ENCODE measurements at places on chromosomes 3 and 15.

- no peak for DNase-seq
Measured at GRCh38 chr3:195207731-195208130, 63.2 kb downstream of the XXYLT1 start.

DNA sequence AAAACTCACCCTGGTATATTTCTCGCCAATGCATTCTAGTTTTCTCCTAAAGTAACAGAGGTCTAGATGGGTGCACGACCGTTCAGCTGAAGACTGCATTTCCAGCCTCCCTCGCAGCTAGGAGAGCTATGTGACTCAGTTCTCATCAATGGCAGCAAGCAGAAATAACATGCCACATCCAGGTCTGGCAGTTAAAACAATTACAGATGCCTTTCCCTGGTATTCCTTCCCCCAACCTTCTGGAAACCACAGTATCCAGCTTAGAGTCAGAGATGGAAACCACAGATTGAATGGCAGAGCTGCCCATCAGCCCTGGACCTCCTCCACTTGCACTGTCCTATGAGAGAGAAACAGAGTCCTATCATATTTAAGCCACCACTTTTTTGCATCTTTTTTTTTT, 4.8 kb downstream of the HAPLN3 start:
- DNase-seq: no peak

- no peak for DNase-seq
Measured at GRCh38 chr3:165640970-165641369, 196.3 kb downstream of the BCHE start.

DNA sequence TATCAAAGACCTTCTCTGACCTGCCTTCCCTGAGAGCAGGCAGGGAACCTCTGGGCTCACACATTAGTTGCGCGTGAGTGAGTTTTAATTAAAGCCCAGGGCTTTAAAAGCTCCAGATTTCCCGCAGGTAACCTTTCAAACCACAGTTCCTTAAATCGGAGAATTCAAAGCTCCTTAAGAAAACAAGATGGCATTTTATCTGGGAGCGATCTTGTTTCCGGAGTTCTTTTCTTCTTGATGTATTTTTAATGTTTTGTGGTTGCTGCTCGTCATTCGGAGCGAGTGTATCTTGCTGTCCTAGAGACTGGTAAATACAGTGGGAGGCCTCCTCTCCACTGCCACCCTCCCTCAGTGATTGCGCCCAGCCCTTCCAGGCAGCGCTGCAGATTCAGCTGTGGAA, 284.3 kb downstream of the CLSTN2 start:
- no peak for DNase-seq

DNA sequence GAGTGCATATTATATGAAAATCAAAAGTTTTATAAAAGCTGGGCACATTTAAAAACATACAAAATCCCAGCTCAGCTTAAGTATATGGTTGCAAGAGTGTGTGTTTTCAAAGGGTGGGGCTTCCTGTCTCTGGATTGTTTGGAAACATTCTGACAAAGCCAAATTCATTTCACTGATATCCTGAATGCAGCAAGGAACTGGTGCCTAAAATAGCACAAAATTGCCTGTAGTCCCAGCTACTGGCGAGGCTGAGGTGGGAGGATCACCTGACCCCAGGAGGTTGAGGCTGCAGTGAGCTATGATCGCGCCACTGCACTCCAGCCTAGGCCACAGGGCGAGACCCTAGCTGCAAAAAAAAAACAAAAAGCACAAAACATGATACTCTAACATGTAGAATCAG, 13.0 kb upstream of the TJP1 start:
- DNase-seq: no peak

GRCh38 chr3:155064920-155065319, 15.2 kb upstream of the MME start:
- no peak for DNase-seq

GRCh38 chr3:123799544-123800361, 84.4 kb downstream of the MYLK start:
- DNase-seq: no peak

DNA sequence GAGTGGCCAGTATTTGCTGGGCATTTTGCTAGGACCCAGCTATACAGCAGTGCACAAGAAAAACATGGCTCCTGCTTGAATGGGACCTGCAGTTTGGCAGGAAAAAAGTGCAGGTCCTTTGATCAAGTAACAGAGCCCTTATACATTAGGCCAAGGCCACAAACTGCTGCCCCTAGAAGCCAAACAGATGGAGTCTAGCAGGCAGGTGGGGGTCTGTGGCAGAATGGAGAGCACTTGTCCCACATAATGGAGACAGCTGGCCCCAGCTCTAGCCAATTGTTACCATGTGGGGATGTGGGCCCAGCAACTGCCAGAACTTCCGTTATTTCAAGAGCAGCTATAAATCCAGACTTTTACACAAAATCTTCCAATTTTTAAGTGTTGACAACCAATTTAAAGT, 79.3 kb downstream of the SHQ1 start:
- no peak for DNase-seq

- no peak for DNase-seq
Measured at GRCh38 chr15:85351965-85352364, 28.4 kb upstream of the AKAP13 start.

DNA sequence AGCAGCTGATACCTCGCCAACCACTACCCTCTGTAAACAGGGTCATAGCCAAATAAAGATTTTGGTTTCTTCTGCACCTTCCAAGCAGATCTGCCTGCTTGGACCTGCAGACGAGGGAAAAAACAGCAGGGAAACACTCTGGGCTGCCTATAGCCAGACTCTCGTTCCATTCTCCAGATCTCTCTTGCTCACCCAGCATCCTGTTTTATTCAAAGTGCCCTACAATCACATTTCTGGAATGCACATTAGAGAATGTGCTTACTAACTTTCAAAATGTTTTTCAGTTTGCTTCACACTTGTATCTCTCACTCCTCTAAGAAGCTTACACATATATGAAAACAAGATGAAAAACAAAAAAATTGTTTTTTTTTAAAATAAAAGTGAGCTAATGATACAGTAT, 71.4 kb downstream of the MLH1 start:
- no peak for DNase-seq

DNA sequence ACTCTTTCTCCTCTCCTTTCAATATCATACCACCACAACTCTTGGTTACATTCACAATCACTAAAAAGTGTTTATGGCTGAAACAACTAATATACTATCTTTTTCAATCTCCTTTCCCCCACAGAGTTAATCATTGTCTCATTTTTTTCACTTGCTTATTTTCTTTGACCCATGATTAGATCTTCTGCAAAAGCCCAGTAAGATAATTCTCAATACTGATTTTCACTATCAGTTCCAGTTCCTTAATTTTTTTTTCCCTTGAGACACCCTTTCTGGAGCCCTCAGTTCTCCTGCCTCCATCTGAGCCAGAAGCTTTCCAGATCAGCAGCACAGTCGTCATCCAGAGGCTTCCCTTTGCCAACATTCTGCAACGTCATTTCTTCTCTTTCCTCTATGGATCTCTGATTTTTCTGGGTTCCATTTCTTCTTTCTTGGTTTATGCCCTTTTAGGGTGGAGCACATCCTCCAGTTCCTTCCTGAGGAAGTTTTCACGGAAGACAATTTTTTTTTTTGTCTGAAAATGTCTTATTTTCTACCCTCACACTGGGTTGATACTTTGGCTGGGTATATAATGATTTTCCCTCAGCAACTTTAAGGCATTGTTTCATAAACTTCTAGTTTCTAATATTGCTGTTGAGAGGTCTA, 88.7 kb upstream of the C15orf39 start:
- no peak for DNase-seq

All from stimulated activated CD4-positive, alpha-beta T cell treated with anti-CD3 and anti-CD28 coated beads, Interleukin-1b, Interleukin-23, amount 100 ng/mL, for 48 hours (primary cell).